A673 (cell line): ENCODE measurements at places on chromosomes 2 and 18. TPM values are rescaled to one million over a fixed set of nuclear protein-coding genes. Genes with fewer than 3 reads are reported as not detected.

CLEC4F gene
- 0.67 and 1.1 TPM in 2 replicates for total RNA-seq

CHRNG gene
- not detected in 2 replicates for total RNA-seq

GULP1 gene
- 7.2 and 9.5 TPM in 2 replicates for total RNA-seq

IRS1 gene
- total RNA-seq, result 27.9 and 29.3 TPM in 2 replicates

CRACDL gene
- not detected in 2 replicates for total RNA-seq

CCDC74B gene
- 3.8 and 6.3 TPM in 2 replicates for total RNA-seq

HNMT gene
- total RNA-seq, result 0.35 and 0.82 TPM in 2 replicates

GRHL1 gene
- 0.13 and 0.42 TPM in 2 replicates for total RNA-seq

VWA3B gene
- total RNA-seq, result not detected in 2 replicates

RSAD2 gene
- 2.1 and 2.2 TPM in 2 replicates for total RNA-seq

MLPH gene
- 0.26 TPM in 1 of 2 replicates, not detected in the other for total RNA-seq

NAGK gene
- total RNA-seq, result 64.2 and 64.4 TPM in 2 replicates

WDR33 gene
- total RNA-seq, result 83.8 and 87.1 TPM in 2 replicates

ZAP70 gene
- total RNA-seq, result not detected in 2 replicates

SCYGR2 gene
- total RNA-seq, result not detected in 2 replicates

APCDD1 gene
- total RNA-seq, result 333 and 355 TPM in 2 replicates

CAPN10 gene
- 43.4 and 43.5 TPM in 2 replicates for total RNA-seq

GALR1 gene
- not detected in 2 replicates for total RNA-seq

ANKRD30BL gene
- total RNA-seq, result 0.97 and 2.2 TPM in 2 replicates

POMC gene
- total RNA-seq, result not detected in 2 replicates

PASK gene
- 59.4 and 74.3 TPM in 2 replicates for total RNA-seq

SCYGR1 gene
- not detected in 2 replicates for total RNA-seq

LRATD1 gene
- total RNA-seq, result not detected in 2 replicates

CCDC141 gene
- total RNA-seq, result not detected in 2 replicates

SERPINB7 gene
- total RNA-seq, result 12.2 and 12.8 TPM in 2 replicates

CFC1 gene
- total RNA-seq, result not detected in 2 replicates

SPATS2L gene
- 10.0 and 13.7 TPM in 2 replicates for total RNA-seq

STARD6 gene
- not detected in 2 replicates for total RNA-seq

CNRIP1 gene
- total RNA-seq, result 18.4 and 22.2 TPM in 2 replicates

TFCP2L1 gene
- total RNA-seq, result 0.04 TPM in 1 of 2 replicates, not detected in the other

TRIM43 gene
- not detected in 2 replicates for total RNA-seq

RNF138 gene
- total RNA-seq, result 54.2 and 61.8 TPM in 2 replicates

CABYR gene
- 7.9 and 11.5 TPM in 2 replicates for total RNA-seq

TRIB2 gene
- total RNA-seq, result 92.3 and 100.0 TPM in 2 replicates

TMEM247 gene
- not detected in 2 replicates for total RNA-seq

DUSP11 gene
- total RNA-seq, result 17.7 and 19.9 TPM in 2 replicates

FOXI3 gene
- 0.11 TPM in 2 replicates for total RNA-seq

NT5C1B gene
- not detected in 2 replicates for total RNA-seq

ITPRIPL1 gene
- total RNA-seq, result 23.5 and 23.9 TPM in 2 replicates

CPO gene
- not detected in 2 replicates for total RNA-seq

GLI2 gene
- total RNA-seq, result 8.1 and 10.4 TPM in 2 replicates

KRTCAP3 gene
- total RNA-seq, result 2.6 and 3.4 TPM in 2 replicates

GTF2A1L gene
- total RNA-seq, result 0.26 TPM in 1 of 2 replicates, not detected in the other

HMSD gene
- total RNA-seq, result 31.6 and 58.1 TPM in 2 replicates
